ENCODE measurements at places on chromosomes 12 and 14.
A peak's percentile ranks its signal among the peaks of the same experiment; 100 is the strongest.

DNA sequence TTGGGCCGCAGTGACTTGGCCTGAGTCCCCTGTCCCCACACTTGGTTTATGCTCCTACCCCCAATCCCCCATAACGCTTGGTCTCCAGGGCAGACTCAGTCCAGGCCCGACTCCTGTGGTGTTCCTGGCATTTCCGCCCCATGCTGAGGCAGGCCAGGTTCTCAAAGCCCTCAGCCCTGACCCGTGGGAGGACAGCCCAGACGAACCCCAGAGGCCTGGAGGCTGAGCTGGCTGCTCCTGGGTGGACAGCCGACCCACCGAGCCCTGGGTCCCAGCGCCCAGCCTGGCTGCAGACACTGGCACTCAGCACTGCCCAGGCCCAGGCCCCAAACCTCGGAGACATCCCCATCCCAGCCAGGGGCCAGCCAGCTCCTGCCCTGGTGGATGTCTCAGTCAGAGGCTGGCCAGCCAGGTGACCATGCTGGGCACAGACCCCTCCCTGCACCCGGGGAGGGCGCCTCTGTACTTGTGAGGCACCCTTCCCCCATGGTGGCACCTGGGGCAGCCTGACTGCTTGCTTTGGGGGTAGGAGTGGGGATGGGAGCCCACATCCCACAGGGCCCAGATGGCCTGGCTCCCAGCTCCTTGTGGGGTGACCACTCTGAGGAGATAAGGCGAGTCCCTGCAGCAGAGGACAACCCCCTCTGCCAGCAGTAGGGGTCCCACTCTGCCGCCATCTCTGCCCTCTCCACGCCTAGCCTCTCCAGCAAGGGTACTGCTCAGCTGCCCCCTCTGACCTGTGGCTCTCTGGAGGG lies 1.4 kb downstream of the PLD4 start:
- DNase-seq, result no peak

DNA sequence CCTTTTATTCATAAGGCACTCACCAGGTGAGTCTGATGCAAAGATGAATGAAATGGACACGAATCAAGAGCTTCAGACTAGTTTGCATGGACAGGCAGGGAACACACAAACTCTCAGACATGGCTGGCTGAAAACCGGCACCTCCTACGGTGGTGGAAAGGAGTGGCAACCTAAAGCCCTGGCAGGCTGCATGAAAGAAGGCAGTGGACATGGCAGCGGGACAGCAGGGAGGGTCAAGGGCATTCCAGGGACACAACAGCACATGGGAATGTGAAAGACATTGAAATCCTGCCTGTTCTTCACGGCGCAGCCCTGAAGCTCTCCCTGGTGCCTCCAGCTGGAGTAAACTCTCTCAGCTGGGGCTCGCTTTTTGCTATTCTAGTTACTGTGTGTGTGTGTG lies 16.6 kb upstream of the LRTM2 start:
- DNase-seq, result no peak

DNA sequence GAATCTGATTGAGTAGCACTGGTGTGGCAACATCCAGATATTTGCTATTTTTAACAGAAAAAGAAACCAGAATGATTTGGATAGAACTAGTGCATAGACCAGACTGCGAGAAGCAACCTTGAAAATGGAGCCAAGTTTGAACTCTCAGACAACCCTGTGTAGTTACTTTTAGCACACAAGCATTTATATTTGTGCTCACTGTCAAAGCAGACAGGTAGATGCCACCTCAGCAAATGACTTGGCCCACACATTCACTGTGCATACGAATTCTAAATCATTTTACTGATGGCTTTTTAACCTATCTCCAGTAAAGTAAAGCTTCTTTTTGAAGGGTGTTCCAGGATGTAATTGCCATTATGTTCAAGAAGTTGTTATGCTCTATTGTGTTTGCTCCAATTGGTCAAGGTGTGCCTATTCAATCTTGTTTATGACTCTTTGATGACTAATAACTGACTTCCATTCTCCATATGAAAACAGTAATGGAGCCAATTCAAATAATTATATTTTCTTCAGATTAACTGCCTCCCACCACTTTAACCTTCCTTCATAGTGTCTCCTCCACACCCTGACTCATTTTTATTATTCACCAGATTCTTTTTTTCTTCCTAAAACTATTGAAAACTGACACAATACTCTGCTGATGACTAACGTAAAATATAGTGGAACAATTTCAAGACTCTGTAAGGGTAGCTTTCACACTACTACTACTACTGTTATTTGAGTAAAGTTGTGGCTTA lies 138.5 kb downstream of the CCER1 start:
- no peak for DNase-seq

GRCh38 chr12:11543457-11544158 lies 105.9 kb upstream of the ETV6 start:
- DNase-seq, result no peak

DNA sequence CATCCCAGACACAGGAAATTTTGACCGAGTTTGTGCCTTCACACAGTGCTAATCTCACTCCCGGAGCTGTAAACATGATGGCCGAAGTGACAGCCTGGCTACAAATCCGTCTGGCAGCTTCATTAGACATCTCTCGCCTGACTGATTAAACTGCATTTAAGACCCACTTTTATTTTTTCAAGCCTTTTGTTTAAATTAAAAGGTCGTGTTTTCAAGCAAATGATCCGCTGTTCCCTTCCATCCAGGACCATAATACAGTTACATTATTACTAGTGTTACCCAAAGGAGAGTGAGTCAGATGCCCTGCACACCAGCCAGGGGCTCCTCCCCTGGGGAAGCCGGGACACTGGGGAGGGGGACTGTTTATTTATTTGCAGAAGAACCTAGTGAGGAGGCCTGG lies 200.2 kb downstream of the EXOC5 start:
- DNase-seq, result no peak

GRCh38 chr14:104072586-104072985 lies 12.9 kb upstream of the ASPG start:
- no peak for DNase-seq

DNA sequence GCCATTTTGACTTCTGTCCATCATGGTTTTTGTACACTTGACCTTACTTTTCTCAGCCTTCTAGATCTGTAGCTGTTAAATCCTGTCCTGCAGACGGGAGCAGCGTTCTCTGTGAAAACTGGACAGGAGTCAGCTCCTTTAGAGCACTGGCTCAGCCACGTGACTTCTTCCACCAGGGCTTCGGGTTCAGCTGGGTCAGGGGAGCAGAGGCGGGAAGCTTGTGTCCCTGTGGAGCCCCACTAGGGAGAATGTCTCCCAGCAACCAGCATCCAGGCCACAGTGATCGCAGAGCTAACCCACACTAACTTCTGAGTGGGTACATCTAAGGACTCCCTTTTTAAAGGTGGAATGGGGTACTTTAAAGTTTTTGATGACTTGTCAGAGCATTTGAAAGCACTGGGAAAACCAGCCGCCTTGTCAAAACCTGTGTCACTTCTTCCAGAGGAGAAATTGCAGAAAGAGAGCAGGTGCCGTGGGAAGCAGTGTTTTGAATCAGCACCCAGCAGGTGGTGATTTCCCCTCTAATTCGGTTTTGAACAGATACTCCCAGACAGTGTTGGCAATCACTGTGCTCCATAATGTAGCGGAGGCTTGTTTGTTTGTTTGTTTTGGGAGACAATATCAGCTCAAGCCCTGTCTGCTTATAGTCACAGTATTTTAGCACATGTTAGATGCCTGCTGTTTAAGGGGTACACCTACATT lies 17.9 kb downstream of the DERA start:
- DNase-seq, result no peak

GRCh38 chr12:108653082-108653516 lies 19.4 kb upstream of the SELPLG start:
- DNase-seq, result no peak

GRCh38 chr12:94272280-94272679 lies 123.9 kb downstream of the PLXNC1 start:
- no peak for DNase-seq

GRCh38 chr12:20415641-20416040 lies 47.3 kb downstream of the PDE3A start:
- no peak for DNase-seq

GRCh38 chr12:106950591-106950990 lies 5.1 kb upstream of the TMEM263 start:
- DNase-seq, result no peak

DNA sequence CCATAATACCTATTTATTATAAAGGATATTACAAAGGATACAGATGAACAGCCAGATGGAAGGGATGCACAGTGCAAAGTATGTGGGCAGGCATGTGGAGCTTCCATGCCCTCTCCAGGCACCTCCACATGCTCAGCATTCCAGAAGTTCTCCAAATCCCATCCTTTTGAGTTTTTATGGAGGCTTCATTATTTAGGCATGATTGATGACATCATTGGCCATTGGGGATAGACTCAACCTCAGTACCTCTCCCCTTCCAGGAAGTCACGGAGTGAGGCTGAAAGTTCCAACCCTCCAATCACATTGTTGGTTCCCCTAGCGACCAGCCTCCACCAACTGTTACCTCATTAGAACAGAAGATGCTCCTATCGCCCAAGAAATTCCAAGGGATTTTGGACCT lies 156.4 kb downstream of the ATP23 start:
- no peak for DNase-seq

DNA sequence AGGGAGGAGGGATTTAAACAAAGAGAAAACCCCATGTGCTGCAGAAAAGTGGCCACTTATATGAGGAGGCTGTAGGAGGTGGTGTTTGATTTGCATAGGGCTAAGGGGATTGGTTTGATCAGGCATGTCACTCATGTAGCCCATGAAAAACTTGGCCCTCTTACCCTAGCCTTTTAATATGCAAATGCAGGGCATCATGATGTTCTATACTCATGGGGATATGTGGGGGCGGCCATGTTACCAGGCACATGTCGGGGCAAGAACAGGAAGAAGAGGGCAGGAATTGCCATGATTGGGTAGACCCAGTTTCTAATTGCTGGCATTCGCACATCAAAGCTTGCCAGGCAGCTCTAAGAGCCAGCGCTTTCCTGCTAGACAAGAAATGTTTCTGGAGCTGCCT lies 28.8 kb downstream of the KLRK1 start:
- peak; percentile 17 for DNase-seq

DNA sequence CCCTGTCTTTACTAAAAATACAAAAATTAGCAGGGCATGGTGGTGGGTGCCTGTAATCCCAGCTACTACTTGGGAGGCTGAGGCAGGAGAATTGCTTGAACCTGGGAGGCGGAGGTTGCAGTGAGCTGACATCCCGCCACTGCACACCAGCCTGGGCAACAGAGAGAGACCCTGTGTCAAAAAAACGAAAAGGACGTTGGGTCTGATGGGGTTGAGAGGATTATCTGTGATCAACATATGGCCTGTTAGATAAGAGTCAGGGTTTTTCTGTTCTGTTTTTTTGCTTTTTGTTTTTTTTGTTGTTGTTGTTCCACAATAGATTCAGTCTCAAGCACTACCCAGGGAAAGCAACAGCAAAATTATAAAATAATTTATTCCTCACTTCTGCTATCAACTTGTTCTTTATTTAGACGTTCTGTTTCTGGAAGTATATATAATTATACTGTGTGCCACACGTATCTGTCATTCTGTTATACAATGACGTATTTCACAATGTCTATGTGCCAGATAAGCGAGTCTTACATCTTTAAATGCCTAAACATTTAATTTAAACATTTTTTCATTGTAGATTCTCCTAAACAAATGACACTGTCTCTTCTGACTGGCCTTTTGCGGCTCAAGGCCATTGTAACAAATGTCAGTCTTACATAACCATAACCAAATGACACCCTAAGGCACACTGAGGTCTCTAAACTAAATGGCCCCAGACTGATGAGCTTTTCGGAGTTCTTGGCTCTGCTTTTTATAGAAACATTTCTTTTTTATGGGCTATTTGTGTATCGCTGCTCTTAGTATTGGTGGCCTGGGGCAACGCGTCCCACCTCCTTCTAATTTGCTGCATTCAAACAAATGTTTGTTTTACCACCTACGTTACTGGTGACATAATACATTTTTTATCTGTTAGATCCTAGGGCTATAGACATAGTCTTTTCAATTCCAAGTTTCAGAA lies 7.2 kb upstream of the P2RX4 start:
- DNase-seq, result no peak

All from anterior cingulate cortex (tissue), 58 donors.